ENCODE measurements at places on chromosomes 3 and 15. TPM values are rescaled to one million over a fixed set of nuclear protein-coding genes. Genes with fewer than 3 reads are reported as not detected.

The C2CD4A gene
- 0.19 TPM for total RNA-seq

The PLSCR2 gene
- total RNA-seq: not detected

The CFAP100 gene
- total RNA-seq: not detected

The STAB1 gene
- total RNA-seq: 69.4 TPM

GRCh38 chr15:101239724-101240136 is 12.1 kb downstream of the CHSY1 start:
- no peak for DNase-seq

DNA sequence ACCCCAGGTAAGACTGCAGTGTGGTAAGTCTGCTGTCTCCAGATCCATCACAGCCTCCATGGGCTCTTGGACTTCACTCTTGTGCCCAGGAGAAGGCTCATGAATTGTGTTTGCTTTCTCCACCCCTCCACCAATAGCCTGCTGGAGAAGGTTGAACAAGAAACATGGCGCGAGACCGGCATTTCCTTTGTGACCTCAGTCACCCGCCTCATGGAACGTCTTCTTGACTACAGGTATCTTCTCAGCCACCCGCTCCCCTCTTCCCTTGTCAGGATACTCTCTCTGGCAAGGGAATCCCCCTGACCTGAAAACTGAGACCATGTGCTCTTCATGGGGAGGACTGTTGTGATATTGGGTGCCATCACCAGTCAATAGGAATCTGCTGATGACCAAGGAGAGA is 52.1 kb upstream of the MANF start:
- no peak for DNase-seq

DNA sequence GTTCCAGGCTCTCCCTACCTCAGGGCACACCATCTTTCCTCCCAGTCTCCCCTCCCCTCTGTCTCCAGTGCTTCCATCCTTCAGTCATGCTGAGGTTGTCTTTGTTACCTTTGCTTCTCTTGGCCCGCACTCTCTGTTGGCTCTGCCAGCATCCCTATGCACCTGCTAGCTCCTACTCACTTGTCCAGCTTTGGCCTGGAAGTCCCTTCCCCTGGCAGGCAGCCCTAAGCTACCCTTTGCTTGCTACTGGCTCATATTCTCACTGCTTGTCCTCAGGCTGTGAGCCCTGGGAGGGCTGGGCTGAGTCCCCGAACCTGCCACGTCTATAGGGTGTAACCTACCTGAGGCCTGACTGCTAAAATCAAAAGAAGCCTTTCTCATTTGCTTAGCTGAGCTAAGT is 122.7 kb downstream of the PGPEP1L start:
- no peak for DNase-seq

DNA sequence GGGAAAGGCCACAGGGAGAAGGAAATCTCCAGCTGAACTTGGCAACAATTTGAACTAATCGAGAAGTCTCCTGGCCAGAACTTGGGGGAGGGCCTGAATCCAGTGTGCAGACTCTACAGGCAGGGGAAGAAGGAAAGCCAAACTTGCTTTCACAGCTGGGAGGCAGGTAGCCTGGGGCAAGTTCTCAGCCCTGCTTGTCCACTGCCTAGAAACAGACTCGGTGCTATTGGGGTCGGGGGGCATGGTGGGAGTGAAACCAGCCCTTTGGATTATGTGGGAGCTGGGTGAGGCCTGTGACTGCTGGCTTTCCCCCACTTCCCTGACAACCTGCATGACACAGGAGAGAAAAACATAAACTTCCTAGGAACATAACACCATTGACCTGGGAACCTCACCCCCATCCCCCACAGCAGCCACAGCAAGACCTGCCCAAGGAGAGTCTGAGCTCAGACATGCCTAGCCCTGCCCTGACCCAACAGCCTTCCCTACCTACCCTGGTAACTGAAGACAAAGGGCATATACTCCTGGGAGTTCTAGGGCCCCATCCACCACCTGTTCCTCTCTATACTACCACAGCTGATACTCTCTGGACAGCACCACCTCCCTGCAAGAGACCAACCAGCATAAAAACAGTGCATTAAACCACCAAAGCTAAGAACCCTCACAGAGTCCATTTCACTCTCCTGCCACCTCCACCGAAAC is 103.7 kb upstream of the MNS1 start:
- DNase-seq: no peak

- DNase-seq: no peak
Observed at GRCh38 chr15:36832774-36833463, 253.5 kb downstream of the CDIN1 start.

DNA sequence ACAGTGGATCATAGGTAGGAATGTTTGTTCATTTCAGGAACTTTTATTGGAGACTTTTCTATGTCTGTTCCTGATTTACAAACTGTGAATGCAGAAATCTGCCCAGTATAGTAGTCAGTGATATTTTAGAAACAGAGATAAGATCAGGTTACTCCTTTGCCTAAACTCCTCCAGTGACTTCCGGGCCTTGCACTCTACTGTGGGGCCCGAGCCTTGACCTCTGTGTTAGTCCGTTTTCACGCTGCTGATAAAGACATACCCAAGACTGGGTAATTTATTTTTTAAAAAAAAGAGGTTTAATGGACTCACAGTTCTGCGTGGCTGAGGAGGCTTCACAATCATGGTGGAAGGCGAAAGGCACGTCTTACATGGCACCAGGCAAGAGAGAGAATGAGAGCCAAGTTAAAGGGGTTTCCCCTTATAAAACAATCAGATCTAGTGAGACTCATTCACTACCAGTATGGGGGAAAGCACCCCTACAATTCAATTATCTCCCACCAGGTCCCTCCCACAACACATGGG is 127.1 kb downstream of the DNAJB8 start:
- DNase-seq: no peak

DNA sequence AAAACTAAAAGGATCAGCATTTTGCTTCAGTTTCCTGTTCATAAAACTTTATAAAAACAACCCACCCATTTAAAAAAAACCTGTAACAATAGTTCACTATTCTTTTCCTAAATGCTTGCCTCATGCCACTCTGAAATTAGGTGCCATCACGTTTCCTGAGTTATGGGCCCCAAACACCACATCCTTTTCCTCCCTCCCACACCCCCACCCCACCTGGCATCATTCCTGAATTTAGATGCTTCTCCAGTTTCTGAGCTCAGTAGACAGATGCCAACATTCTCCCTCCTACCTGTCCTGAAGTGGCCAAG is 11.9 kb upstream of the ARHGEF3 start:
- DNase-seq: no peak

All from esophagus squamous epithelium (tissue), 5 donors.